ENCODE measurements at places on chromosomes 6 and 20.

GRCh38 chr20:61744691-61745396 lies 320.8 kb downstream of the TAF4 start:
- no peak for DNase-seq

- no peak for DNase-seq
These were observed 69.2 kb downstream of the PDE7B start for GRCh38 chr6:135920689-135921088.

GRCh38 chr20:47713878-47714450 lies 71.3 kb downstream of the SULF2 start:
- DNase-seq = no peak

DNA sequence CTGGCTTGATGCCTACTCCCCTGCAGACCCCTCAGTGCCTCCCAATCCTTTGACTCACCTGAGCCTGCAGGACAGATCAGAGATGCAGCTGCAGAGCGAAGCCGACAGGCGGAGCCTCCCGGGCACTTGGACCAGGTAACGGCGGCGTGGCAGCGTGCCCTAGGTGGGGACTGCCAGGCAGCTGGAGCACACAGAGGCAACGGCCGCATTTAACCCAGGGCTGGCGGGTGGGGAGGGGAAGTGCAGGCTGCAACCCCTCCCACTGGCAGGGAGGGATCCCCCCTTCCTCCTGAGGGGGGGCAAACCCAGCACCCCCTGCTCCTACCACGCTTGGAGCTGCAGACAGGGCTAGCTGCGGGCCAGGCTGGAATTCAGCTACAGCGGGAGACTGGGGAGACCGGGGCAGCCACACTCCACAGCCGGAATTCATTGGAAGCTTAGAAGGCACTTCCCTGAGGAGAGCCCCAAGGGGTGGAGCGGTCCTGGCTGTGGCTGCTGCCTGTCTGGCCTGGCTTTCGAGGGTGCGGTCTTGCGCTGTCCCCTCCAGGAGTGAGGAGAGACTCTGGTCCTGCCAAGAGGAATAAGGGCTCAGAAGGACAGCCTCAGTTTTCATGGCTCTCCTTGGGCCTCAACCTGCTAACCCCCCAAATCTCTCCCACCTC lies at the start of gene MATN4:
MATN4 (minus strand) TSS at position 183 of the 662 bp plus-strand sequence. CDS start 2,717 bp downstream, outside the sequence.
- no peak for DNase-seq

- no peak for DNase-seq
These were observed 142.9 kb downstream of the RNASET2 start for GRCh38 chr6:166813461-166813860.

DNA sequence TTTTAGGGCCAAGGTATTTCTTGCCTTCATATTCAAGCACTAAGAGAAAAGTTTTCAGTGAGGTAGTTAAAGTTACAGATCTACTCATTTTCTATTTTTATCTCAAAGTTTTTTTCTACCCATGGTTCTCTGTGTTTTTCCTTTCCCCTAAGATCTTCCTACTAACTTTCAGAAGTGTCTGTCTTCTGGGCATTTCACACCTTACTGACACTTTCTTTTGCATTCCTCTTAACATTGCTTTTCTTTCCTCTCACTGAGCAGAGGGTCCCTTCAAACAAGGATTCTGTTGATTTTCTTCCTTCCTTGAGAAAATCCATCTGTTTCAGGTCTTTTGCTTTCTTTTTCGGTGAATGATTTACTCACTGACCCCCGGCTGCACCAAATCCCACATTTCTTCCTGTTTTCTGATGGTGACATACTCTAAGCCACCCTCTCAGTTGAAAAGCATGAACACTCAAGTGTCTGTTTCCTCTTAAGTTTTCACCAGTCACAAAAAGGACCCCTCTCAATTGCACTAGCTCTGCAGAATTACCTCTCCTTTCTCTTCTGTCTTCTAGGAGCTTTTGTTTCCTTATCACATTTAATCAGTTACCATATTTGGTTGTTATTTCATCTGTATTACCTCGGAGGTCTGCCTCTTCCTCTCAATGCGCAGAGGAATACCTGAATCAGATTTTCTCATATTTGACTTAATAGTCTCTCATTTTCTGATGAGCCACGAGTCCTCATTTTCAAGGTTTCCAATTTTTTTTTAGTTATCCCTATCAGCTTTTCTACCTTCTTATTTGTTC lies 73.5 kb upstream of the RNF217 start:
- no peak for DNase-seq

GRCh38 chr6:72976484-72976883 lies 248.8 kb downstream of the KHDC1L start:
- no peak for DNase-seq

DNA sequence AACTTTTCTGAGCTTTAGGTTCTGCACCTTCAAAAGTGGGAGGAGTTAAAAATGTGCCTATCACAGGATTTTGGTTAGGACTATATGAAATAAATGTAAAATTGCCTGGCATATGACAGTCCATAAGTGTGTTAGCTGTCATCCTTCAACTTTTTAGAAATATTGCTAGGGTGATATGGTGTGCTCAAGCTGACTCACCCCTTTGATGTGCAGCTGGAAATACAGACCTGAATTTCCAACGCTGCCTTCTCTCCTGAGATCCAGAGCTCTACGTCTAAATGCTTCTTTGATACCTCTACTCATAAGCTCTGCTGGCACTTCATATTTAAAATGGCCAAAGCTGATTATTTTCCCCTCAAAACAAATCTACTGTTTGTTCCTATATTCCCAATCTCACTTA lies 2.7 kb downstream of the SLC35B3 start:
- DNase-seq = no peak

- DNase-seq = no peak
These were observed 229.2 kb downstream of the COL12A1 start for GRCh38 chr6:74976701-74977100.

DNA sequence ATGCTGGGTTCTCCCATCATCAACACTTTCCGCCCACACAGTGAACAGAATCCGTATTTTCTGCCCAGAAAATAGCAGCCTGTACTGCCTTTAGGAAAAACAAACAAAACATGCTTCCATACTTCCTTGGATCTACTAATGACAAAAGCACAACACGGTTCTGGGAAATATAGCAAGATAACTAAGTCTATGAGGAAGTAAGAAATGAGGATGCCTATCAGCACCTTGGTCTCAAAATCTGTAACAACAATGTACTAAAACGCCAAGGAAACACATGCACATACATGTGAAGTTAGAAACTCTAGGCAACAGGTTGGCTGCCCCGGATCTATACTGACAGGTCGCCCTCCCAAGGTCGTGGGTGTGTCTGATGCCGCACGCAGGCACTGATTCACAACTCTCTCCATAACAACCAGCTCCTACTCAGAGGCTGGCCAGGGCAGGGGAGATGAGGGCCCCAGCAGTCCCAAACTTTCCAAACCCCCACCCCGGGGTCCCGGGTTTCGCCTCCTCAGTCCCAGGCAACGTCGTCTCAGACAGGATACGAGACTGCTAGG lies 710 bp downstream of the BTBD9 start:
- DNase-seq = peak; percentile 68

GRCh38 chr6:52596371-52597028 lies 19.6 kb upstream of the TRAM2 start:
- no peak for DNase-seq

DNA sequence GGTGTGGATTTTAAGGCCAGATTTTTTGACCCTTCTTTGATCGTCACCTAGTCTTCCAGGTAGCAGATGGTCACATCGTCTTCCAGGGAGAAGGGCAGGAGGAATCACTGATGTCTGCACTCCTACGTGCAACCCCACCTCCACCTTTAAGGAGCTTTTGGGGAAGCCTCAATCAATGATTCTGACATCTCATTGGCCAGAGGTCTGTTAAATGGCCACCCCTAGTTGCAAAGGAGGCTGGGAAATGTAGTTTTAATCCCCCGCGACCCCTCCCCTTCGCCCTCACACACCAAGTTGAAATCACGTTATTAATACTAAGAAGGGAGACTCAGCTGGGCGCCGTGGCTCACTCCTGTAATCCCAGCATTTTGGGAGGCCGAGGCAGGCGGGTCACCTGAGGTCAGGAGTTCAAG lies 151.4 kb downstream of the BCAS1 start:
- DNase-seq = no peak

DNA sequence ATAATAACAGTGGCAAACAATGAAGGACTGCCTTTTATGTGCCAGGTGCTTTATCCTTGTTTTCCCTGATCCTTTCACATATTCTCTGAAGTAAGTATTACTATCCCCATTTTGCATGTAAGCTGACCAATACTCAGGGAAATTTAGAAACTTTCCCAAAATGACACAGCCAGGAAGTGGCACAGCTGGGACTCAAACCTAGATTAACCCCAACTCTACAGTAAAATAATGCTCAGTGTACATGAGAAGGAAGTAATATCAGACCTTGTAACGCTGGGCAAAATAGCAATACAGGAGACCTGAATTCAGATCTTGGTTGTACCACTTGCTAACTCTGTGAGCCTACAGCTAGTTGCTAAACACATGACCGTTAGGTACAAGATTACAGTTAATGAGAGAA lies 26.8 kb upstream of the NRSN1 start:
- DNase-seq = no peak

DNA sequence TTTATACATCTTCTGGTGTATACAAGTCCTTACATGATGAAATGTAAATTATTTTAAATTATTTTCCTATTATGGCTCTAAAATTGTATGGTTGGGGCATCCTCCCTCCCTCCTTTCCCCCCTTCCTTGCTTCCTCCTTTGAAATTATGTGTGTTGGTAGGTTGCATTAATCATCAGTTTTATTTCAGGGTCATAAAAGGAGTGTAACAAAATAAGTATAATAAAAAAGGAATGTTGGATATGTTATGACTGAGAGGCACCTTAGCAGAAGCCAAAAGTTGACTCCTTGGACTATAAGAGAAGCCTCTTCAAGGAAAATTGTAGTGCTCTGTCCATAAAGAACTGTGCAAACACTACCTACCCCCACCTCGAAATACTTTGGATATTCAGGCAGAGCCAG lies 46.6 kb upstream of the PTPRK start:
- no peak for DNase-seq

GRCh38 chr6:73801652-73802268 lies 105.8 kb downstream of the CD109 start:
- no peak for DNase-seq

GRCh38 chr20:21820688-21821087 lies 115.2 kb downstream of the PAX1 start:
- no peak for DNase-seq

DNA sequence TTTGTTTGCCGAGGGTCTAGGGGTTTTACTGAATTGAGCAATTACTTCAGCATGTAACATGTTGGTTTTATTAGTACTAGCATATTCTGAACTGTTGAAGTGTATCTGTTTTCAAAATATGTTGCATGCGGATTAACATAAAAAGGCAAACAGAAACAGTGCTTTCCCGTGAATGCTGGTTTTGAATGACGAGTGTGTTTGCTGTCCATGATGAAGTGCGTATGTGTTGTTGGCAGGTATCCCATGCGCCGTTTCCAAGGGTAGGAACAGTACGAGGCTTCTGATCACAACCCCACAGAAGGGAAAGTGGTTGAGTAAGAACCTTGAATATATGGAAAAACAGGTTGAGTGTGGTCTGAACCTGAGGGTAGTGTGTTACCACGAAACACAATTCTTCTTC lies 232.9 kb downstream of the SAMD5 start:
- DNase-seq = no peak

DNA sequence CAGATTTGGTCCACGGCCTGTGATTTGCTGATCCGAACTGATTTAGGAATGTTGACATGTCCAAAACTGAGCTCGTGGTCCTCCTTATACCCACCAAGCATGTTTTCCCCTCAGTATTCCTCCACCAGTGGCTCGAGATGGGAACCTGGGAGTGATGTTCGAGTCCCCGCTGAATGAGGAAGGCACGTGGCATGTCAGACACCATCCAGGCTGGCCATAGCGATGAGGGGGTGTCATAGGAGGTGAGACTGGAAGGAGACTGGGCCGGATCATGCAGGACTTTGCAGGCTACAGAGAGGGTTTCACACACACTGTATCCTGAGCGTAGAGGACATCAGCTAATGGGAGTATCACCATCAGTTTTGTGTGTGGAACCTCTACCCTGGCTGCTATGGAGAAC lies 78.2 kb downstream of the TOX2 start:
- no peak for DNase-seq

GRCh38 chr6:169826697-169827096 lies 75.3 kb downstream of the ERMARD start:
- DNase-seq = no peak

DNA sequence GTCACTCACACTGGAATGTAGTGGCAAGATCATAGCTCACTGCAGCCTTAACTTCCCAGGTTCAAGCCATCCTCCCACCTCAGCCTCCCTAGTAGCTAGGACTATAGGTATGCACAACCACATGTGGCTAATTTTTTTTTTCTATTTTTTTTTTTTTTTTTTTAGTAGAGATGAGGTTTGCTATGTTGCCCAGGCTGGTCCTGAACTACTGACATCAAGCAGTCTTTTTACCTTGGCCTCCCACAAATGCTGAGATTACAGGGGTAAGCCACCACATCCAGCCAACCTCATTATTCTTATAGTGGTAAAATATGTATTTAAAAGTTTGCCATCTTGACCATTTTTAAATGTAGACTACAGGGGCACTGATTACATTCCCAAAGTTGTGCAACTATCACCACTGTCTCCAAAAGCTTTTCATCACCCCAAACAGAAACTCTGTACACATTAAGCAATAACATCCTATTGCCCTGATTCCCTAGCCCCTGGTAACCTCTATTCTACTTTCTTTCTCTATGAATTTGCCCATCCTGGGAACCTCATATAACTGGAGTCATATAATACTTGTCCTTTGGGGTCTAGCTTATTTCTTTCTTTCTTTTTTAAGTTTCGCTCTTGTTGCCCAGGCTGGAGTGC lies 268.0 kb upstream of the JARID2 start:
- DNase-seq = no peak

DNA sequence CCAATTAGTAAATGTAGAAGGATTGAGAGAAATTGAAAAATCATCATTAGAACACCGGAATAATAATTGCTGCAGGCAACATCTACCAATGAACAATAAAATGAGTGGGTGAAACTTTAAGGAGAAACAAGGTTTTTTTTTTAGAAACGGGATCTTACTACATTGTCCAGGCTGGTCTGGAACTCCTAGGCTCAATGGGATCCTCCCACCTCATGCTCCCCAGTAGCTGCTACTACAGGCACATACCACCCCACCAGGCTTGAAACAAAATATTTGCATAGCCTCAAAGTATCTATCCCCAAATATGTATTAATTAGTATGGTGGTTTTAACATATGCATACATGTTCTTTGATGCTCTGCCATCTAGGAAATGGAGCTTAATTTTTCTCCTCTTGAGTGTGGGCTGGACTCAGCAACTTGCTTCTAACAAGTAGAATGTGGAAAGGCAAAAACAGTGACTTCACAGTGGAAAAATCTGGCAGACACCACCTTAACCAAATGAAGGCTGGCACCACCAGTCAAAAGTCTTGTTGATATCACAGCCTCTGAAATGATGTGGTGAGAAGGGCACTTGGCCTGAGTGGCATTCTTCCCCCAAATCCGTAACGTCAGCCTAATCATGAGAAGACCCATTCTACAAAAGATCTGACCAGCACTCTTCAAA lies 12.1 kb downstream of the NRSN2 start:
- no peak for DNase-seq

GRCh38 chr6:147194652-147195411 lies 9.4 kb upstream of the STXBP5 start:
- no peak for DNase-seq
